Activated naive CD8-positive, alpha-beta T cell treated with anti-CD3 and anti-CD28 coated beads, Interleukin-2, amount 50 U/mL, for 24 hours (primary cell): ENCODE measurements at places on chromosomes 6 and 20.
A peak's percentile ranks its signal among the peaks of the same experiment; 100 is the strongest.

DNA sequence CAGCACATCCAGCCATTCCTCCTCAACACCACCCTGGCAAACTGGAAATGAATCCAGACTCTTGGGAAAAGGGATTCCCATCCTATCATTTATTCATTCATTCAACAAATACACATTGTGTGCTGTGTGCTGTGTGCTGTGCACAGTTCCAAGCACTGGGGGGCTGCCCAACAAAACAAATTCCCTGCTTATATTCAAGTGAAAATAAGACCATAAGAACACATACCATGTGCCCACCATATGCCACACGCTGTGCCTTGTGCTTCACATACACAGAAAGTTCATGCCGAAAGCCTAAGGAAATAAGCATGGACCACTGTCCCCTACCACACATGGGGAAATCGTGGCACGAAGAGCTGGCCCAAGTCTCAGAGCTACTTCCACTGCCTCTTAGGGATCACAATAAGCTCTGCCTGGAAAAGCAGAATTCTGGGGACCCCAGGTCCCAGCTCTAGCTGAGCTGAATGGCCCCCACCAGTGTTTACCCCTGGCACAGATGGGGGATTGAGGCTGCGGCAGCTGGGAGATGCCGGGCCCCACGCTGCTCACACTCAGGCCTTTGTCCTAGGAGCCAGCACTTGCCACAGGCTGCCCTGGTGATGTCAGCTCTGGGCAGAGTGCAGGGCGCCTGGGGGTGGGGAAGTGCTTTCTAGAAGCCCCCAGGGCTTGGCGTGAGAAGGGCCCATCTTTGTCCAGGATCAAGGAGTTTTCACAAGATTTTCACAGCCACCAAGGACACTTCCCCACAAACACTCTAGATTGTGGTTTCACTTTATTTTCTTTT lies 99.6 kb downstream of the PREX1 start:
- H3K27me3 ChIP-seq = no peaks in the 10 kb centered on the region
- H3K4me3 ChIP-seq = no peak overlapping the region
- peak overlapping the region; percentile 45 for H3K27ac ChIP-seq
- peaks cover 53% of the 10 kb centered on the region for H3K4me1 ChIP-seq

DNA sequence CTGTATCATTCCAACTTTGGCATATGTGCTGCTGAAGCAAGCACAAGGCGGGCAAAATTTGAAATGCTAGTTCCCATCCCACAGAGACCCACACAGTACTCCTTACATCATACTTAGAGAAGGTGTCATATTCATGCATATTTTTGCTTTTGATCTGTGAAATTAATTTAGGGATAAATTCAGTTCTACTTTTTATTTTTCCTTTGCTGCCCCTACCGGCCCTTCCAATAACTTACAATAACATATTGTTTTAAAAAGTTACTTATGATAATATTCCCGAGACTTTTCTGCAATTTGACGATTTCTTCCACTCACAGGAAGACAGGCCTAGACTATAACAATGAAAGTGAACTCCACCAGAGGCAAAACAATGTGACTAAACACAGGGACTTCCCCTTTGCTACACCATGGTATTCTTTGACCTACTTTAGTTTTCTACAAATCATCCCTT lies 35.0 kb downstream of the SESN1 start:
- H3K36me3 ChIP-seq = peaks cover 2% of the 10 kb centered on the region
- H3K27ac ChIP-seq = peak overlapping the region; percentile 55
- H3K4me3 ChIP-seq = peak overlapping the region; percentile 64
- no peaks in the 10 kb centered on the region for H3K27me3 ChIP-seq
- H3K4me1 ChIP-seq = peaks cover 29% of the 10 kb centered on the region

DNA sequence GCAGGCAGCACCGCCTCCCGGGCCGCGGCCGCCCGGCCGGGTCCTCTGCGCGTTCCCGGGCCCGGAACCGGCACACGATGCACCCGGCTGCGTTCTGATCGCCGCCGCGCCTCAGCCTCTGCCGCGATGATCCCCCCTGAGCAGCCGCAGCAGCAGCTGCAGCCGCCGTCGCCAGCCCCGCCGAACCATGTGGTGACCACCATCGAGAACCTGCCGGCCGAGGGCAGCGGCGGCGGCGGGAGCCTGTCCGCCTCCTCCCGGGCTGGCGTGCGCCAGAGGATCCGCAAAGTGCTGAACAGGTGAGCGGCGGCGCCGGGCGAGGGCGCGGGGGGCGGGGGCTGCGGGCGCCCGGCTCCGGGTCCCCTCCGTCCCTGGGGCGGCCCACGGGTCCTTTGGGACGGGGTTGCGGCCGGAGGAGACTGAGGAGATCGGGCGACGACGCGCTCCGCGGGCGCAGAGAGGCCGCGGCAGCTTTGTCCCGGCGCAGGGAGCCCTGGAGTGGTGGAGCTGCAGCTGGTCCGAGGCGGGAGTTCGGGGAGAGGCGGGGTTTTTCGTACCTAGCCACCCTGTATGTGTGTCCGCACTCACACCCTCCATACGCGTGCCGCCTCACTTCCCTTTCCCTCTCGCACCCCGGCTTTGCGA lies 659 bp downstream of the SLC35F1 start:
- H3K27me3 ChIP-seq = peaks cover 73% of the 10 kb centered on the region
- no peak for DNase-seq
- H3K36me3 ChIP-seq = no peaks in the 10 kb centered on the region
- H3K4me3 ChIP-seq = no peak overlapping the region
- peaks cover 6% of the 10 kb centered on the region for H3K4me1 ChIP-seq
- no peak overlapping the region for H3K27ac ChIP-seq

DNA sequence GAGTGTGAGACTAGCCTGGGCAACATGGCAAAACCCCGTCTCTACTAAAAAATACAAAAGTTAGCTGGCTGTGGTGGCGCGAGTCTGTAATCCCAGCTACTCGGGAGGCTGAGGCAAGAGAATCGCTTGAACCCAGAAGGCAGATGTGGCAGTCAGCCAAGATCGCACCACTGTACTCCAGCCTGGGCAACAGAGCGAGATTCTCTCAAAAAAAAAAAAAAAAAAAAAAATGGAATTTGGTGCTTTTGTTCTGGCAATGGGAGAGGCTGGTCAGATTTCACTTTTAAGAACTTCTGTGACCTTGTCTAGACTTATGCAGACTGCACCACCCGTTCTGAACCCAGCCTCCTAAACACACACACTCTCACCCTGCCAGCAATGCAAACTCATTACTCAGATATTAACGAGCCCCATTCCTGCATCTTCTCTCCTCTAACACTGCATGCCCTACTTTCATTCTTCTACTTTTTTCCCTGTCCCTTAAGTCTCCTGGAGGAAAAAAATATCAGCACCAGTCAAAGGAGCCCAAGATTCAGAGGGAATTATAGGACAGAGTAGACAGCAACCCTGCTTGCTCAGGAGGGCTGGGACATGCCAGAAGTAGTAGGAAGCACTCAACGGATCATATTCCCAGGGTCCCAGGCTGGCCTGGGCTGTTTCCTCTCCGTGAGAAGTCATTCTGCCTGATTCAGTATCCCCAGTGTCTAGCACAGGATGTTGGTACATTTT lies 4.4 kb downstream of the MOCS1 start:
- H3K4me3 ChIP-seq = no peak overlapping the region
- H3K4me1 ChIP-seq = peaks cover 14% of the 10 kb centered on the region
- peaks cover 7% of the 10 kb centered on the region for H3K27me3 ChIP-seq
- no peak overlapping the region for H3K27ac ChIP-seq
- H3K36me3 ChIP-seq = no peaks in the 10 kb centered on the region

DNA sequence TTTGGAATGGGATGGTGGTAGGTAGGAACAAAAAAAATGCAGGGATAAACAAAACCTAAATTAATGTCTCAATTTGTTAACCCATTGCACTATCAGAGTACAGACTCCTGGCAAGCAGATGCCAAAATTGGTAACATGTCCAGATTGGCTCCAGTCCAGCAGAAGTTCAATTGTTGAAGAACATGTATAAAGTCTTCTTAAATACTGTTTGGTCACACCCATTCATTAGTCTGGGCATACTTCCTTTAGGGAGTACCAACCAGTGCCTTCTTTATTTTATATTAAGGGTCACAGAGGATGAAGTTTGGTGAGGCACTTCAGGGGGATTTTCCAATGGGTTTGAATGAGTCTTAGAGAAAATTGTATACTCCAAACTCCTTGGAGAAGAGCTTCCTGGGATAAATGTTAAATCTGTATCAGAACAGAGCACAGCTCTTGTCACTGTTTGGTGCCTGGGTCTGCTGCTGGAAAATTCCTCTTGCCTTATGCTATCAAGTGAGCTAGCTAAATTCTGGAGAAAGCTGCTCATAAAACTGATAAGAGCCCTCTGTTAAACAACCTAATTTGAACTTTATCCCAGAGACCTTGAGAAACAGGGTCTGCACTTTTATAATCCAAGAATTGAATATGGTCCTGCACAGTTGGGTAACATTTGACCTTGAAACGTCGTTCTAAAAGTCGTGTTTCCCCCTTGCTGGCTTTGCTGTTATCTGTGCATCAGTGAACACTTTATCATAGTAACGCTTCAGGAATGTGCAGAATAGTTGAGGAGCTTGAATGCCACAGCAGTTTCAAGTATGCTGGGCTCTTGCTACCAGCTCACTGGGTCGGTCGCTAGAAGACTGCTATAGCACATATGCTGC lies 334.1 kb upstream of the CITED2 start:
- no peaks in the 10 kb centered on the region for H3K4me1 ChIP-seq
- H3K36me3 ChIP-seq = no peaks in the 10 kb centered on the region
- H3K27ac ChIP-seq = no peak overlapping the region
- no peak for DNase-seq
- no peak overlapping the region for H3K4me3 ChIP-seq

- peaks cover 8% of the 10 kb centered on the region for H3K36me3 ChIP-seq
- peaks cover 2% of the 10 kb centered on the region for H3K27me3 ChIP-seq
- H3K4me3 ChIP-seq = no peak overlapping the region
- peak overlapping the region; percentile 65 for H3K27ac ChIP-seq
Measured at GRCh38 chr6:155188707-155189496, 74.9 kb upstream of the CLDN20 start.
